Mesothelial cell of epicardium (in vitro differentiated cells): ENCODE measurements at places on chromosomes 12 and 14. TPM values are rescaled to one million over a fixed set of nuclear protein-coding genes. Genes with fewer than 3 reads are reported as not detected.

DNA sequence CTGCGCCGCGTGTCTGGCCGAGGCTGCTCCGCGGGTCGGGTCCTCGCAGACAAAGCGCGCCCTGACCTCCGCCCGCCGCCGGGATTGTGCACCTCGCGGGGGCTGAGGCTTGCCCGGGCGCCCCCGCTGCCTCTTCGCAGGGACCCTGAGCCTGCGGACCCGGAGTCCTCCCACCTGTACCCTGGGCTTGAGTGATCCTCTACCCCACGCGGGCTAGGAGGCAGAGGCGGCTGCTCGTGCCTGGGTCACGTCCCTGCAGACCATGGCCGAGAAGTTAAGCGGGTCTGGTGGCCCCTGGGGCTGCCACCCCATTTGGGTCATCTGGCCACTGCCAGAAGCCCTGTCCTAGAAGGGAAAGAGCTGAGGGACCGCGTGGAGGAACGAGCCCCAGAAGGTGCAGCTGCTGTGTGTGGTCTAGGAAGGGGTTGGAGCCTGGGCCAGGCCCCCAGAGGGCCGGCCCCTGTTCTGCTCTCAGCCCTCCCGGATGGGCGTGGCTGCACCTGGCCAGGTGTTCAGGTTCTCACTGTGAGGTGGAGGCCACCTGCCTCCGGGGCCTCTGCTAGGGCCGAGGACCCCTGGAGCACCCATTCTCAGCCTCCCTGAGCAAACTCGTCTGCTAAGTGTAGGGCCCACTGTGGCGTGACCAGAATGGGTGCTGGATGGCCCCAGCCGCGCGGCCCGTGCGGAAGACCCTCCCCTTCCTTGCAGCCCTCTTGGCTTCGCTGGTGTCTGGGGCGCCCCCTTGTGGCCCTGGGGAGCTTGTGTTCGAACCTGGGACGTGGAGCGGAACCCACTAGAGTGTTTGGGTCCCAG, 49.6 kb downstream of the LRCOL1 start:
- peak; percentile 85 for DNase-seq

The CD4 gene
- total RNA-seq, result 2.9 to 3.9 TPM (median 3.8 TPM) in 3 replicates

DNA sequence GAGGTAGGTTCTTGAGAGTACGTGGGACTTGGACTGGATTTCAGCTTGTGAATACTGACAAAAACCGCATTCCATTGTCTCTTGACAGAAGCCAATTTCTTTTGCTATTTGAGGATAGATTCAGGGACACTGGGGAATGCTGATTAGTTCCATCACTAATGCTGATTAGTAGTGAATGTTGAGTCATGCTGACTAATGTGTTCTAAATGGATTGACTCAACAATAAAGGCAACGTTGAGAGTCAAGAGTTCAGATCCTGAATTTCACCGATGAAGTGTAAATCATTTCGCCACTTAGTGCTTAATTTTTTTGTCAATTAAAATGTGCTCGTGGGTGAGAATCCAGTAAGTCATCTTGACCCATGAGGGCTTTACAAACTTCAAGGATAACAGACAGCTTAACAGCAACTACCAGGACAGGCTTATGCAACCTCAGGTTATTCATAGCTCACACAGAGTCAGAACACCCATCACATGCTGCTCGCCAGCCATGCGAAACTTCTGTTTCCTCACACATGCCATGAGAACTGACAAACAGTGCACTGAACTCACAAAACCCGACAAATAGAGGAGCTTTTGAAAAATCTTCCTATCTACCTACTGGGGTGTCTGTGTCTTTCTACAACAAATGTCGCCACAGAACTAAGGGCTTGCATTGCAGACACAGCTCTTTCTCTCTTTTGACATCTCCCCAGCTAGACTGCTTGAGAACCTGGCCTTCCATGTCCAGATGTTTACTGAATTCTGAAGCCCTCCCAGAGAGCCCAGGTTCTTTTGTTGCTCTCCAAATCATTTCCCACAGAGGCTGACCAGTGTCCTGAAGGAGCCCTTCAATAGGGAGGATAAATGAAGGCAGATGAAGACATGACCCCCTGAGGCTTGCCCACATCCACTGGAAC, 316.4 kb downstream of the ZFP36L1 start:
- no peak for DNase-seq

- DNase-seq, result no peak
Observed at GRCh38 chr12:64691227-64691794, 67.9 kb downstream of the GNS start.

DNA sequence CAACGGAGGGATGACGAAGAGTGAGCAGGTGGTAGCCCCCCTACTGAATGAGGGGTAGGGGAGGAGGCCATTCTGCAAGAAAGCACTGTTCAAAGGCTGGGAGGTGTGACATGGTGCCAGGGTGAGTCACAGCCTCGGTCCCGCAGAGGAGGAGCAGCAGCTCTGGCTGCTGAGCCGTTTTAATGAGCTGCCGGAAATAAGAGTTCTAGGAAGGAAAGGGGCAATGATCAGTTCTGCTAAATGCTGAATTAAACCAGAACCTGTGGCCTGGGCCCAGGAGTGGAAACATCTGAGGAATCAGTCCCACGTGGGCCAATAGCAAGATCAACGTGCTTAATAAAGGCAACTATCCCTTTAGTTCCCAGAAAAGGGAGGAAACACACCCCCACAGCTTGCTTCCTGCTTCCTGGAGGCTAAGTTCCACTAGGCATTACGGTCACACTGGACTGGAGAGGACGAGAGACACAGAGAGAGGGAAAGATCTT, 3.6 kb downstream of the ABCD4 start:
- DNase-seq, result no peak

GRCh38 chr12:46459861-46460545, 87.4 kb upstream of the SLC38A2 start:
- no peak for DNase-seq

DNA sequence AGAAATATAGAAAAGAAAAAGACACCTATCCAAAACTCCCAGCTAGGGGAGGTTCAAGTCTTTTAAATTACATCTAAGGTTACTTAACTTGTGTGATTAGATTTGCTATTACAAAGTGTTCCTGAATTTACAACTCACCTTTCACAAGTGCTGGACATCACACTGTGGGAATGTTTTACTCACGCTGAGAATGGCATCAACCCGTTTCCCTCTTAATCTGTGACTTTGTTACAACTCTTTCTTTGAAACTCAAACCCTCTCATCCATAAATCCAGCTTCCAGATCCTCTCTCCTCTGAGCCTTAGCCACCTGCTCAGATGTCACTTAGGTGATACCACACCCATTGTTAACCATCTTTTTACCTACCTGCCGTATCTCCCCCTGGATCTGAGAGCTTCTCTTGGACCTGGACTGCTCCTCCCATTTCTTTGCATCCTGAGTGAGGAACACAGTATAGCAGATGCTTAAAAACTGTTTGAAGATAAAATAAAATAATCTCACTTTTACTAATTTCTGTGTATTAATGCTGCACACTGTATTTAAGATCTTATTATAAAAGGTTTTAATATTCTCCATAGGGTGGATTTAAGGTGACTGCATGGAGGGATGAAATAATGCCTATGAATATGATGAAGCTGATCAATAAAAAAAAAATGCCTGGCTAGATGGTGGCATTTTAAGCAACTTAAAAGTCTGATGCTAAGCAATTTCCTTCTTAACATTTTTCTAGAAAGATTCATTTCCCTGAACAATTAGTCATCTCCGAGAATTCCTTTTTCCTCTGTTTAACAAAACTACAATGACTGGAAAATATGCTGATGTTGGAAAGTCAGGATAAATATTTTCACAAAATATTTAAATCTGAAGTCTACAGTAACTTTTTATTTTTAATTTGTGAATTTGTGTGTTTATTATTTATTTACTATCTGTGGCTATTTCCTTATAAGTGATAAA, 39.1 kb upstream of the NAP1L1 start:
- DNase-seq, result no peak
